ENCODE measurements at places on chromosomes 2 and 18.

DNA sequence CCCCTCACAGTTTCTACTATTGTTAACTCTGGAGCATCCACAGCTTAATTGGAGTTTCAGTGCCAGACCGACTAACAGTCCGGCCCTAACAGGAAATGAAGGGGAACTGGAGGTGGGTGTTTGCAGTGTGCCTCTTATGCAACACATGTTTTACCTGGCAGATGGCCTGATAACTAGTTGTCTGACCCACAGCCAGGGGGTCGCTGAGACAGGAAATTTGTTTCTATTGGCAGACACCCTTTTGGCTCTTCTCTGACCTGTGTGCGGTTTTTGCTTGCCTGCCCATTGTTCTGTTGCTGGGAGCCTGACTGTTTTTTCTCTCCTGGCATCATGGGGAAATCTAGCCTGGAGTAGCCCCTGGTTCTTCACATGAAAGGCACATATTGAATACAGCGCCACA lies 1329.8 kb downstream of the DSC3 start:
- DNase-seq, result no peak

GRCh38 chr2:111072220-111072871 lies 48.4 kb upstream of the BCL2L11 start:
- no peak for DNase-seq

- no peak for DNase-seq
Measured at GRCh38 chr2:127370010-127370409, 17.8 kb downstream of the MAP3K2 start.

- DNase-seq, result no peak
Measured at GRCh38 chr2:162184821-162185450, 32.9 kb upstream of the GCG start.

- no peak for DNase-seq
Measured at GRCh38 chr18:424668-425067, 75.8 kb downstream of the COLEC12 start.

GRCh38 chr2:58893656-58894351 lies 652.7 kb upstream of the FANCL start:
- DNase-seq, result no peak

GRCh38 chr2:10873171-10873570 lies 38.6 kb upstream of the KCNF1 start:
- DNase-seq, result no peak

- DNase-seq, result peak; percentile 28
Measured at GRCh38 chr18:24176727-24177416, 38.0 kb downstream of the CABYR start.

GRCh38 chr2:235945608-235946140 lies 222.5 kb downstream of the GBX2 start:
- DNase-seq, result no peak

GRCh38 chr2:44936715-44937687 lies 4.5 kb upstream of the SIX3 start:
- DNase-seq, result no peak

GRCh38 chr2:120433816-120434290 lies 87.9 kb downstream of the INHBB start:
- no peak for DNase-seq

- DNase-seq, result peak; percentile 8
Measured at GRCh38 chr18:64017870-64018269, 48.0 kb downstream of the SERPINB8 start.

GRCh38 chr2:240502059-240502429 lies 55.7 kb downstream of the ANKMY1 start:
- no peak for DNase-seq

DNA sequence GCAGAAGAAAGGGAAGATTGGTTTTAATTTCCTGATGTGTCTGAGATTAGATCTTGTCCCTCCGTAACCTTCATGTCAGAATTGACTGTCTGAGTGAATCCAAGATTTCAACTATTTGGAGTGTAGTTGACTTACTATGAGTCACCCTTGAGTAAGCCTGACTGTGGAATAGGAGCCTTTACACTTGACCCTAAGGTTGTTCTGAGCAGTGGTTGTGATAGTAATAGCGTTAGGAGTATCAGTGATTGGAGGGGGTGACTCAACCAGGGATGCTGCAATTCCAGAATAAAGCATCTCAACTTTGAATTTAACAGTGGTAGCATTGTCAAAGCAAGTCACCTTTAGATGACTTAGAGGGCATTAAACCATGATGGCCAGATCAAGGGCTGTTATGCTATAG lies 979.5 kb upstream of the FAM98A start:
- no peak for DNase-seq

GRCh38 chr2:178913049-178913441 lies 105.8 kb upstream of the TTN start:
- no peak for DNase-seq

DNA sequence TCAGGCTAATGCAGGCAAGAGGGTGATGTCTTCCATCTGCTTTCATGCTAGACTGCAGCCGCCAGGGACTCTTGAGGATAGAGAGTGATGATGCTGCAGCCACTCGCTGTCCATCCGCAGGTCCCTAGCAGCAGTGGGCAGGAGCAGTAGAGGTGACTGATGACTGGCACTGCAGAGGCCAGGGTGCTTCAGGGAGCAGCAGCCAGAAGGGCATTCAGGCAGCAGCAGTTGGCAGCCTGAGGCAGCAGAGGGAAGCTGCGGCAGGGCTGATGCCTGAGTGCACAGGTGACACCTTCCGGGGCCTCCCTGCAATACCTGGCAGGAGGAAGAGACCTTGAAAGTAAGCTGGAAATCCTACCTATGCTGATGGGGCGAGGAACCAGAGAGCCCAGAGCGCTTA lies 214.2 kb downstream of the ICOS start:
- DNase-seq, result no peak

DNA sequence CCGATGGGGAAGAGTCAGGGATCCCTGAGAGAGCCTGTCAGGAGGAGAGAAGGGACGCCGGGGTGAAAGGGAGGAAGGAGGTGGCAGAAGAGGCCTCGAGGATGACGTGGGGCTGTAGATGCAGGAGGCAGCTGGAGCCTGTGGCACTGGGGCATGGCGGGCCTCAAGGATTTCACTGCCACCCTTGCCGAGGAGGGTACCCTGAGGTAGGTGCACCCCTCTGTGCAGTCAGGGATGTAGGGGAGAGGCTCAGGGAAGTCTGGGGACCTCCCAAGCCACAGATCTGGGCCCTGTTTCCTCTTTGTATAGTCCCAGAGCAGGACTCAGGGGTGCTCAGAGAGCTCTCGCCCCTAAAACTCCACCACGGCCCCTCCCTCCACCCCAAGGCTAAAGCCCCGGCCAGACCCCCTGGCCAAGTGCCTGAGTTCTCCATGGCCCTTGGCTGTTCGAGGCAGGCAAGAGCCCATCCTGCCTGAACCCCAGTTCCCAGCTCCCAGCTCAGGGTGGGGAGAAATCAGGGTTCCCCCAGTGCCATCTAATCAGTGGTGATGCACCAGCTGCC lies 39.0 kb upstream of the HDAC4 start:
- DNase-seq, result no peak

DNA sequence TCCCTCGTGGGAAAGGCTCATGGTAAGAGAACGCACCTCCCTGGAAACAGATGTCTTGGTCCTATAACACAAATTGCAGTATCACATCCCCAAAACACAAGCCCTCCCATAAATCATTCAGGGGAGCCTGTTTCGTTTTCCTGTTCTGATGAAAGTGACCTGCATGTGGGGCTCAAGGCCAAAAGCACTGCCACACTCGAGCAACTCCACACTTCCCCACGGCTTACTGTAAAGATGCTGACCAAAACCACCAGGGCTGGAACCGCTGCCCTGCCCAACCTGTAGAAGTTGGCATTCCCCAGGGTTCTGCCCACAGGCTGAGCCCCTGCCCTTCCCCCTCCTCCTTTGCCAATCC lies 139.7 kb downstream of the BCL11A start:
- DNase-seq, result no peak

DNA sequence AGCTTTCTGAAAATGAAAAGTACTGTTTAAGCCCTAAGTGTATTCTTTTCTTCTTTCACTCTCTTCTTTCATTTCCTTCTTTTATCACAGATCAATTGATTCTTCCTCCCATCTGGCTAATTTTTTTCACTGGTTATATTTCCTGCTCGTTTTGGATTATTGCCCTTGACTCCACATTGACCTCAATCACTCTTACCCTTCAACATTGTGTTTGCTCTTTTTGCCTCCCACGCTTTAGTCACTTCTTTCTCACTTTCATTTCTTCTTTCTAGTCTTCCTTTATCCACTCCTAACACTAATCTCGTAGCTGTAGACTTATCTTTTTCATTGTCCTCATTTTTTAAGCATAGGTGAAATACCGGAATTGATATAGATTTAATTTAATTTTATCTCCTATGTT lies 320.3 kb upstream of the VRK2 start:
- no peak for DNase-seq

GRCh38 chr2:57443086-57443485 lies 603.5 kb upstream of the VRK2 start:
- no peak for DNase-seq

DNA sequence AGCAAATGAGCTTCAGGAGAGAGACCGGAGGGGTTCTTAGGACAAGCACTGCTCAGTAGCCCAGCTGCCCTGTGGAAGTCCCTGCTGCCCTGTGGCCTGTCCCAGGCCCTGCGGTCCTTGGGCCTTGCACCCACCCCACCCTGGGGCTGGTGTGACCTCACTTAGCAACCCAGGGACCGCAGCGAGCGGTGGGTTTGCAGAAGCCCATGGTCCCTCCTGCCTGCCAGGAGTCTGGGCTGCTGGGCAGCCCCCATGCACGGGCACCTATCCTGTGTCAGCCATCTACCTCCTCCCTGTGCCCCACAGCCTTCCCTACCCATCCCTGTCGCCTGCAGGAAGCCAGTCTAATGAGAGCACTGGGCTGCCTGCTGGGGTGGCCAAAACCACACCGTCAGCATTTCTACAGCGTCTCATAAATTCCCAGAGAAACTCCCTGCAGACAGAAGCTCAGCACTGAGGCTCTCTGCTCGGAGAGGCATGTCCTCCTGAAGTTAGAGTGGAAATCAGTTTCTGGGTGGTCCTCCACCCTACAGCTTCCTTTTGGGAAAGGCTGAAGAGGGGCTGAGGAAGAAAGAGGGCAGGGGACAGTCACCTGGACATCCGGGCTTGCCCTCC lies 231.1 kb upstream of the HS6ST1 start:
- no peak for DNase-seq

DNA sequence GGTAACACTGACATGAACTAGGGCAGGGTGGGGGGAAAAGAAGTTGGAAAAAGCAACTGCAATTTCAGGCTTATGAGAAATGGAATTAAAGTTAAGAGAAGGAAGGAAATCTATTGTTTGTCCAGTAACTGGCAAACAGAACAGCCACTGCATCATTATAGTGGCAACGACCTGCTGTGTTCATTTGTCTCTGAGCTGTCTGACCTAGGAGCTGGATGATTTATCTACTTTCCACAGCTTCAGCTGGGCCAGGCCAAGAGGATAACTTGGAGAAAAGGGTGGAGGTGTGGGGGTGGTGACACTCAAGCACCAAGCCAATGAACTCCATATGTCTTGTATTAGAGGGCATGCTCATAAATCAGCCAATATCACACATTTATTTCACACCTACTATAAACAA lies 291.5 kb upstream of the KLHL29 start:
- no peak for DNase-seq

- DNase-seq, result no peak
Measured at GRCh38 chr2:113986762-113987290, 96.9 kb downstream of the ACTR3 start.

GRCh38 chr2:20609349-20609994 lies 41.4 kb downstream of the HS1BP3 start:
- no peak for DNase-seq

DNA sequence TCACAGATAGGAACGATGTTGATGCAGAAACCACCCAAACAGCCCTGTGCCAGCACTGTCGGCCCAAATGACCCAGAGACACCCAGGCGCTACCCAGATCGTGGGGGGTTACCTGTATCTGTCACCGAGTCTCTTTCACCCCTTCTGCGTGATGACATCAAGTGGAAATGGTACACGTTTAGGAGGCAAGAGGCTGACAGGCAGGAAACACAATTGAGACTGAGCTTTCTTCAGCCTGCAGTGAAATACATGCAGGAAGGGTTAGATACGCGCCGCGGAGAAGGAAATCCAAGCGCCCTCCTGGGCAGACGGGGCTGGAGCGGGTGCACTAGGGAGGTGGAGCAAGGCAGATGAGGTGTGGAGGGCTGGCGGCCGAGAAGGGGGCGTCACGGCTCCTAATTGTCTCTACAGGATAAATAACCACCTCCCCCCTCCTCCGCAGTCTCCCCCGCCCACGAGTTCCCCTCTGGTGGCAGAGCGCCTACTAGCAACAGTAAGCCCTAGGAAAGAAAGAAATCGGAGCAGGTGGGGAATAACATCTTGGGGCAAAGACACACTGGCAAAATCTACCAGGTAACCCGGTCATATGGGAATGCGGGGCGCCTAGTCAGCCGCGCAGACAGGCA lies at the start of gene RNF152:
Gene RNF152, minus strand, starts transcription at position 325 of the 626 bp plus-strand sequence. CDS start 76,544 bp downstream, outside the sequence.
- no peak for DNase-seq

GRCh38 chr2:100417711-100418124 lies 250 bp upstream of the CHST10 start:
- DNase-seq, result no peak

- DNase-seq, result no peak
Measured at GRCh38 chr2:156897548-156897947, 360.0 kb upstream of the GALNT5 start.

- no peak for DNase-seq
Measured at GRCh38 chr2:30504731-30505130, 57.7 kb downstream of the LCLAT1 start.

DNA sequence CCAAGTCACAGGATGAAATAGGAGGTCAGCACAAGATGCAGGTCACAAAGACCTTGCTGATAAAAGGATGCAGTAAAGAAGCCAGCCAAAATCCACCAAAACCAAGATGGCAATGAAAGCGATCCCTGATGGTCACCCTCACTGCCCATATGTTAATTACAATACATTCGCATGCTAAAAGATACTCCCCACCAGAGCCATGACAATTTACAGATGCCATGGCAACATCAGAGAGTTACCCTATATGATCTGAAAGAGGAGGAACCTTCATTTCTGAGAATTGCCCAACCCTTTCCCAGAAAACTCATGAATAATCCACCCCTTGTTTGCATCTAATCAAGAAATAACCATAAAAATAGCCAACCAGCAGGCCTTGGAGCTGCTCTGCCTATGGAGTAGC lies 709.8 kb downstream of the METTL4 start:
- no peak for DNase-seq

- no peak for DNase-seq
Measured at GRCh38 chr2:84766791-84767190, 114.1 kb downstream of the TRABD2A start.

GRCh38 chr2:165857876-165858275 lies 63.8 kb upstream of the GALNT3 start:
- no peak for DNase-seq

- no peak for DNase-seq
Measured at GRCh38 chr2:31235504-31235902, 1.6 kb downstream of the EHD3 start.

DNA sequence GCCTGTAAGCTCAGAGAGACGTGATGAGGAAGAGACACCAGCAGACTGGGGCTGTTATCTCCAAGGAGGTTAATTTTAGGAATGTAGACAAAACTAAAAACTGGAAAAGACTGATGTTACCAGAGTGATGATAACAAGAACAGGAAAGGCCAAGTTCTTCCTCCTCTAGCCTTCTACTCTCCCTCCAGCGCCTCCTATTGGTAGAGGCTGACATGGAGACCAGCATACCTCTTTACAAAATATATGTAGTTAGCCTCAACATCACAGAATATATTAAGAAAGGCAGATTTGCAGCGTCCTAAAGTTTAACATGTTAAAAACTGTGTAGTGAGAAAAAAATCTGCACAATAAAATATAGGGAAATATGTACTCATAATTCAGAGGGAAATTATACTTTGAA lies 66.0 kb downstream of the TCF4 start:
- no peak for DNase-seq

GRCh38 chr2:83112858-83113257 lies 1346.2 kb downstream of the SUCLG1 start:
- DNase-seq, result no peak

GRCh38 chr2:45771261-45771660 lies 119.8 kb downstream of the PRKCE start:
- no peak for DNase-seq
